ENCODE measurements at places on chromosomes 13 and 19. TPM values are rescaled to one million over a fixed set of nuclear protein-coding genes. Genes with fewer than 3 reads are reported as not detected.

DNA sequence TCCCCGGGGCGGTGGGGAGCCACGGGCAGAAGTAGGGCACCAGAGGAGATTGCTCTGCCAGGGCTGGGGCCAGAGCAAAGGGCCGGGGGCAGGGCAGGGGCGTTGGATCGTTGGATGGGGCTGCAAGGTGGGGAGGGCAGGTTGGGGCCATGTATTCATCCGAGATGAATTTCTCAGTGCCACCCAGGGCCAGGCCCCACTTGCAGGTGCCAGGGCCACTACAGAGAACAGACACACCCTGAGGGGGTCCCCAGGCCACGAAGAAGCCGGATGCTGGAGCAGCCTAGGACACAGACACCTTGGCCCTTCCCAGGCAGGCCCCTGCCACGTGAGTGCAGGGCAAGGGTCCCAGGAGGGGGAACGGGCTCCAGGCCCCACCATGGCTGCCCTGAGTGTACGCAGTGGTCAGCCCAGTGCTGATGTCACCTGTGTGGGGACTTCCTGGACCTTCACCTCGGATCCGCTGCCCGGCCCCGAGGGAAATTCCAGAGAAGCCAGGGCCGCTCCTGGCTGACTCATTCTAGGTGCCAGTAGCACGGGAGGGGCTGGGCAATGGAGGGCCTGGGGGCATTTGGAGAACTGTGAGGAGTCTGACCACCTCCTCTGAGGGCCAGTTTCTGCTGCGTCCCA, 9.6 kb upstream of the SBNO2 start:
- peak; percentile 75 for DNase-seq

DNA sequence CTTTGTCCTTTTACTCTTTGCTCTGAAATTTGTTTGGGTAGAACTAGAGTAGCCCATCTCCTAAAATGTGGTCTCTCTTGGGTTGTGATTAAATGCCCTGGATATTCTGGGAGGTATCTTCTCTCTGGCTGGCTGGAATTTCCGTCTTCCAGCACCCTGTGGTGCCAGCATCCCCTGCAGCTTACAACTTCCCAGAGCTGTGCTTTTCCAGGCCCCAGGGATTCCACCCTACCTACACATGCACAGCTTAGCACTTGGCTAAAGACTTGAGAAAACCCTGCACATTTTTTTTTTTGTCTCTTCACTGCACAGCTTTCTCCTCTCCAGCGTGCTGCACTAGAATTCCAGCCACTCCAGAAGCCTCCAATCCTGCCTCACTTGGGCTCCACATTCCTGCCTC, 334.7 kb downstream of the IRS2 start:
- no peak for DNase-seq

The NALCN gene
- 0.26 TPM for total RNA-seq

DNA sequence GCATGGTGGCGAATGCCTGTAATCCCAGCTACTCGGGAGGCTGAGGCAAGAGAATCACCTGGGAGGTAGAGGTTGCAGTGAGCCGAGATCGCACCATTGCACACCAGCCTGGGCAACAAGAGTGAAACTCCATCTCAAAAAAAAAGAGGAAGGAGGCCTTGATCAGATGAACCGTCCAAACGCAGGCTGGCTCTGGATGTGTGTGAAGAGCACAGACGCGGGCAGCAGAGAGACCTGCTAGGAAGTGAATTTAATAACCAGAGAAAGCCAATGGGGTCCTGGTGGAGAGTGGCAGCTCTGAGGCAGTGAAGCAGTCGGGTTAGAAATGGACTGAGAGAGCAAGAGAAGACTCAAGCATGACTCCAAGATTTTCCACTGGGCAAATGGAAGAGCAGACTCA, 136.5 kb downstream of the RNF17 start:
- DNase-seq, result no peak

DNA sequence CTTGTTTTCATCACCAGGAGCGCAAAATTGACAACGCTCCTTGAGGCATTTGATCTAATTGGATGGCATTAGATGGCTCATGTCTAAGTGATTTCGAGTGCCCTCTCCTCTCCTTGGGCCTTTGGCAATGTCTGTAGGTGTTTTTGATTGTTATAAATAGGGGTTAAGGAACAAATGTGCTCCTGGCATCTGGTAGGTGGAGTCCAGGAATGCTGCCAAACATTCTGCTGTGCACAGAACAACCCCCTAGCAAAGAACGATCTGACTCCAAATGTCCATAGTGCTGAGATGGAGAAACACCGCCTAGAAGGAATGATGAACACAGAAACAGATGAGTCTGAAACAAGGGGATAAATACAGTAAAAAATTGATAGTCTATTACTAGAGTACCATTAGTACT, 68.0 kb upstream of the C1QTNF9B start:
- DNase-seq, result no peak

The MEIS3 gene
- total RNA-seq, result 8.7 TPM
